ENCODE measurements at places on chromosomes 6 and 20.

DNA sequence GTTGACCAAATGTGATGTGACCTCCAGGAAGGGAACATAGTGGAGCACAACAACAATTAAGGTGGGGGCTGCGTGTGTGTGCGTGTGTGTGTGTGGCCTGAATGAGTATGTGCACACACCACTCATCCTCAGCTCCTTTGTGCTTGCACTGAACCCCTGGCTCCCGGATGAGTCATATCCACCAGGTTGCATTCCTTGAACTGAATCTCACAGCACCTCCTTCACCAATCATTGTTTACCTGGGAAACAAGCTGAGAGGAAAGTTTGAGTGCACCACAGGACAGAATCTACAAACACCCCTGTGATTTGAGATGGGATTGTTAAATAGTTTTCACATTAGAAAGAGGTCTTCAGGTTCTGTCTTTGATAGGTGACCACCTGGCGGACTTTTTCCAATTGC lies 33.7 kb upstream of the GPR6 start:
- no peak for DNase-seq

DNA sequence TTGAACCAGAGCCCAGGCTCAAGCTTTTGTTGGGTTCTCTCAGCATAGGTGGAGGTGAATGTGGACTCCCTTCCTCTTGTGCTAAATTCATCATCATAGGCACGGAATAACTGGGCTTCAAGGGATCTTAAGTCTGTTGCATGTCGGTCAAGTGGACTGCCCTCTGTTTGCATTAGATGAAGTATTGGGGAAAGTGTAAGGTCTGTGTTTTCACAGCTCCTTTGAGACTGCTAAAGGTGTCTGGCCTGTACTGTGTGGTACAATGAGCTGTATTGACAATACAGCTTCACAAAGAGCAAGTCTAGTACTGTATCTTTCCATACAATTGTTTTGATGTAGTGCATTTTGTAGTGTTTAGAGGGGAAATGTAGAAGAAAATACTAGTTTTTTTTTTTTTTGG lies 34.3 kb upstream of the TULP4 start:
- no peak for DNase-seq

- no peak for DNase-seq
These were observed 1.8 kb upstream of the KCNQ5 start for GRCh38 chr6:72619883-72620696.

GRCh38 chr6:41996997-41997396 lies 53.3 kb upstream of the TAF8 start:
- no peak for DNase-seq

GRCh38 chr20:13863244-13863643 lies 78.4 kb downstream of the NDUFAF5 start:
- DNase-seq, result no peak

- no peak for DNase-seq
These were observed 371.8 kb downstream of the BTBD3 start for GRCh38 chr20:12289465-12289864.

- no peak for DNase-seq
These were observed at the start of gene TCF21 for GRCh38 chr6:133888929-133889556. TSS of gene TCF21 (plus strand) at chr6:133889113. CDS start at chr6:133889398, 285 bp downstream.

GRCh38 chr6:44608175-44608574 lies 220.7 kb downstream of the CDC5L start:
- DNase-seq, result no peak

DNA sequence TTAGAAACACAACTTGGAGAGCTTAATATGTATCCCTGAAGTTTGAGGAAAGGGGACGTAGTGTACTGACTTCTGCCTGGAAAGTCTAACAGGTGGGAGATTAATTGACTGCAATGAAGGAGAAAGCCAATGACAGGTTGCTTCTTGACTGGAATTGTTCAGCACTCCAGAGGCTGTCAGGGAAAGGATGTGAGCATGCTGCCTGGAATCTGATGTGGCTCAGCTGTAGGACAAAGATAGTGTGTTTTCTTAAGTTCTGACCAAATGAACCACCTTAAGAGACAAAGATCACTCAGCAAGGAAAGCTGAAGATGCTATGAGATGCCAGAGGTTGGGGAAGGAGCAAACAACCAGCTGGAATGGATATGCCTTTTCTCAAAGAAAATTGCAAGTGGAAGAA lies 185.8 kb downstream of the PHF3 start:
- DNase-seq, result no peak

Measured in stimulated activated CD8-positive, alpha-beta memory T cell treated with anti-CD3 and anti-CD28 coated beads, Interleukin-7, amount 100 ng/mL, for 1 hour (primary cell).